ENCODE measurements at places on chromosomes 5 and 9. TPM values are rescaled to one million over a fixed set of nuclear protein-coding genes. Genes with fewer than 3 reads are reported as not detected.

DNA sequence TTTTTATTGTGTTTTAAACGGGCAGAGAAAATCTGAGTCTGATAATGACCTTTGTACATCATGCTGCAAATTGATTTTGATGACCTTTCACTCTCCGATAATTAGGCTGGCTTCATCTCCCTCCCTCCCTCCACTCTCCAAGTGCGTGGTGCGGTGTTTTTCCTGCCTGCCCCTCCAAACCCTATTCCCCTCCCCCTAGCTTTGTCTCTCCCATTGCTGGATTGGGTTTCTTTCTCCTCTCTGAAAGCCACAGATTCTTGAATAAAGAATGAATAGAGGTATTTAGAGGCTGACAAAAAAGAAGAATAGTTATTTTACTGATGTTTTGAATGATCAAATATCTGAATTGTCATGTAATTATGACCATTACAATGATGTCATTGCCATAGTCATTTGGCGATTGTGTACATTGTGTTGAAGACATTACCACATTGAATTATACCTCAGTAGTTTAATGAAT, 571.1 kb upstream of the ZNF608 start:
- H3K27me3 ChIP-seq: no peaks in the 10 kb centered on the region
- H3K4me1 ChIP-seq: no peaks in the 10 kb centered on the region
- DNase-seq: peak; percentile 20
- H3K27ac ChIP-seq: no peak overlapping the region
- no peaks in the 10 kb centered on the region for H3K36me3 ChIP-seq

- no peaks in the 10 kb centered on the region for H3K4me1 ChIP-seq
- no peaks in the 10 kb centered on the region for H3K36me3 ChIP-seq
- no peak for DNase-seq
- H3K27me3 ChIP-seq: no peaks in the 10 kb centered on the region
- no peak overlapping the region for H3K27ac ChIP-seq
Measured at GRCh38 chr9:24118190-24118589, 292.1 kb upstream of the ELAVL2 start.

- no peak overlapping the region for H3K4me3 ChIP-seq
- no peak overlapping the region for H3K27ac ChIP-seq
- H3K4me1 ChIP-seq: no peaks in the 10 kb centered on the region
- no peaks in the 10 kb centered on the region for H3K36me3 ChIP-seq
- no peak for DNase-seq
- H3K27me3 ChIP-seq: no peaks in the 10 kb centered on the region
Measured at GRCh38 chr9:112384690-112385089, 4.8 kb downstream of the HSDL2 start.

DNA sequence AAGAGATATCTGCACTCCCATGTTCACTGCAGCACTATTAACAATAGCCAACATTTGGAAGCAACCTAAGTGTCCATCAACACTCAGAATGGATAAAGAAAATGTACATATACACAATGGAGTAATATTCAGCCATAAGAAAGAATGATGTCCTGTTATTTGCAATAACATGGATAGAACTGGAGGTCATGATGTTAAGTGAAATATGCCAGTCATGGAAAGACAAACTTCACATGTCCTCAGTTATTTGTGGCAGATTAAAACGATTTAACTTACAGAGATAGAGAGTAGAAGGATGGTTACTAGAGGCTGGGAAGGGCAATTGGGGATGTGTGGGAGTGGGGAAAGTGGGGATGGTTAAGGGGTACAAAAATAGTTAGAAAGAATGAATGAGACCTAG, 110.3 kb upstream of the PCSK5 start:
- DNase-seq: no peak
- no peaks in the 10 kb centered on the region for H3K36me3 ChIP-seq
- no peaks in the 10 kb centered on the region for H3K4me1 ChIP-seq
- no peak overlapping the region for H3K4me3 ChIP-seq
- no peaks in the 10 kb centered on the region for H3K27me3 ChIP-seq

- no peak overlapping the region for H3K27ac ChIP-seq
- no peak overlapping the region for H3K4me3 ChIP-seq
- DNase-seq: no peak
- no peaks in the 10 kb centered on the region for H3K36me3 ChIP-seq
- H3K4me1 ChIP-seq: no peaks in the 10 kb centered on the region
Measured at GRCh38 chr5:150395688-150395975, 17.1 kb downstream of the CD74 start.

- DNase-seq: no peak
- no peaks in the 10 kb centered on the region for H3K4me1 ChIP-seq
- no peaks in the 10 kb centered on the region for H3K27me3 ChIP-seq
- H3K4me3 ChIP-seq: no peak overlapping the region
- no peaks in the 10 kb centered on the region for H3K36me3 ChIP-seq
Measured at GRCh38 chr5:17663182-17663581, 28.9 kb downstream of the TAF11L14 start.

- no peaks in the 10 kb centered on the region for H3K4me1 ChIP-seq
- no peak overlapping the region for H3K27ac ChIP-seq
- DNase-seq: no peak
- H3K27me3 ChIP-seq: no peaks in the 10 kb centered on the region
- no peaks in the 10 kb centered on the region for H3K36me3 ChIP-seq
Measured at GRCh38 chr9:89642789-89643188, 38.0 kb downstream of the GADD45G start.

DNA sequence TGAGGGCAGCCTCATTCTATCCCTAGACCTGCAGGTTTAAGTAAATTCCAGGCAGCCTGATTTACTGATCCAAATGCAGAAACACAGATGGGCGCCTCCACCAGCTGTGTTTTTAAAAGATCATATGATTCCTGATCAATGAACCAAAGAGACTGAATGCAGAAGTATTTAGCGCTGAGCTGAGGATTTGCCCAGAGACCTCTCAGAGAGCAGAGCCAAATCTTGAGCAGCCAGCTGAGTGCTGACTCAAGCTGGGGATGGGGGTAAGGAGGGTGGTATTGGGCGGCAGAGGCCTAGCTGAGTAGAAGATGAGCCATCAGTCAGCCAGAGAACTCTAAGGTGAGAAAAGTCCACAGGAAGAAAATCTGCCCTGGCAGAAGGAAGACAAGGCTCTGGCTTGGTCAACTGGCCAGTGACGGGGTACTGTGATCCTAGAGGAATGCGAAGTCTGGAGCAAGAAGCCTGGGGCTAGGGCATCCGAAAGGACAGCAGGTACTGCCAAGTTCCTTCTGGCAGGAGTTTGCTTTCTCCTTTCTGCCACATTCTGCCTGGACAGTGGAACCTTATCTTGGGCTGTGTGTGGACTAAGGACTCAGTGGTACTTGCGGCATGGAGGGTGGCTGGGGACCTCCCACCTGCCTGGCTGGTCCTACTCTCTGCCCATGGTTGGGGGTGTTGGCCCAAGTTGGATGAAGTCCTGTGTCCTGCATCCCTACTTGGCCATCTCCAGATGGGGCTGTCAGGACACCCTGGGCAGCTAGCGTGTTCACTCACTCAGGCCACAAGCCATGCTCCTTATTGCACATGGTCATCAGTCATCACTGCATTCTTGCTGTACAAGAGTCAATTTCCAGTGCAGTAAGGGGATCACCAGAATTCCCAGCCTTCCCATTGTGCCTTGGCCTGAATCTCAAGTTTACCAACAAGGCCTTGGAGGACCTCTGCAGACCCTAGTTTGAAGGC, 34.5 kb upstream of the CDKN2AIPNL start:
- no peaks in the 10 kb centered on the region for H3K36me3 ChIP-seq
- H3K27me3 ChIP-seq: no peaks in the 10 kb centered on the region
- no peak overlapping the region for H3K27ac ChIP-seq

DNA sequence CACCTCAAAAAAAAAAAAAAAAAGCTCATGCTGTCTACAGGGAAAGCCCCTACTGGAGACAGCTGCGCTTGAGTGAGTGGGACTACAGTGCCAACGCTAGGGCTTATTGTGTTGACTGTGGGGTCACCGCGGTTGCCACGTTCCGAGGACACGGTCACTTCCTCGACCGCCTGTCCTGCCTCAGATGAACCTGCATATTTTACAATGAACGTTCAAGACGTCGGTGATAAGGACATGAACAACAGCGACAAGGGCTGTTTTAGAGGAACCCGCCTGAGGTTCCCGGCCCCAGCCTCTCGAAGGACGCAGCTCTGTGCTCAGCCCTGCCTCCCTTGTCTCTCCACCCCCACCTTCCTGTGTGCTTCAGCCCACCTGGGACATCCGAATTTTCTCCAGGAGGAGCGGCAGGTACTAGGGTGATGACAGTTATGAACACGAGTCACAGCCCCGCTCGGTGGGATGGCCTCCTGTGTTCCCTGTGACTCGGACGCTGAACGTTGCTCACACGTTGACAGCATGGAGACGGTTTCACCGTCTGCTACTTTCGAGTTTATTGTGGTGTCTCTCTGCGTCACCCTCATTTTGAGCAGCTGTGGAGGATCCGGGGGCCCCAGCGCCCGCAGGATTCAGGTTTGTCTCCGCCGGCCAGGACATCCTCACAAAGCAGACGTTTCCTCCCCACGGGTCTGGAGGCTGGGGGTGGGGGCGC, 11.3 kb upstream of the DIPK1B start:
- no peak overlapping the region for H3K27ac ChIP-seq
- peaks cover 2% of the 10 kb centered on the region for H3K27me3 ChIP-seq
- no peak for DNase-seq
- peaks cover 19% of the 10 kb centered on the region for H3K4me1 ChIP-seq
- H3K36me3 ChIP-seq: no peaks in the 10 kb centered on the region
- no peak overlapping the region for H3K4me3 ChIP-seq

DNA sequence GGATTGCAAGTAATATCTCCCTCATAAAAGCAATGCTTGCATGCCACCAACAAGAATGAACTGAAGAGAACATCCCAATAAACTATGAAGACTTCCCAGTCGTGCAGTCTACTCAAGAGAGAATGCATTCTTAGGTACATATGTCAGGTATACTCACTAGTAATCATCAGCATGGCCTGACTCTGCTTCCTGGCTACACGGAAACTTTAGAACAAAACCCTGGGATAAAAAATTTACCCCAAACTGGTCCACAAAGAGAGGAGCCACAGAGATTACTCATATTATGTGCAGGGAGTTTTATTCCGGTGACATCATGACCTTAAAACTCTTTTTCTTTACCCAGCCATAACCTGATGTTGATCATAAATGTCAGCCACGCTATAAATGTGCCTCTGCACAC, 57.5 kb upstream of the PAPPA start:
- no peak for DNase-seq
- no peaks in the 10 kb centered on the region for H3K27me3 ChIP-seq
- H3K4me1 ChIP-seq: no peaks in the 10 kb centered on the region
- H3K4me3 ChIP-seq: no peak overlapping the region
- H3K36me3 ChIP-seq: no peaks in the 10 kb centered on the region

- H3K36me3 ChIP-seq: peaks cover 4% of the 10 kb centered on the region
- H3K27me3 ChIP-seq: no peaks in the 10 kb centered on the region
- H3K27ac ChIP-seq: no peak overlapping the region
- H3K4me3 ChIP-seq: no peak overlapping the region
Measured at GRCh38 chr9:90870621-90871326, 69.2 kb downstream of the SYK start.

- DNase-seq: peak; percentile 37
- no peaks in the 10 kb centered on the region for H3K27me3 ChIP-seq
- H3K36me3 ChIP-seq: no peaks in the 10 kb centered on the region
- H3K4me3 ChIP-seq: no peak overlapping the region
- no peak overlapping the region for H3K27ac ChIP-seq
- no peaks in the 10 kb centered on the region for H3K4me1 ChIP-seq
Measured at GRCh38 chr5:179404321-179405053, 59.2 kb upstream of the ADAMTS2 start.

GRCh38 chr5:54524704-54525103, 7.1 kb downstream of the SNX18 start:
- no peaks in the 10 kb centered on the region for H3K4me1 ChIP-seq
- no peak for DNase-seq
- peak overlapping the region; percentile 46 for H3K27ac ChIP-seq

DNA sequence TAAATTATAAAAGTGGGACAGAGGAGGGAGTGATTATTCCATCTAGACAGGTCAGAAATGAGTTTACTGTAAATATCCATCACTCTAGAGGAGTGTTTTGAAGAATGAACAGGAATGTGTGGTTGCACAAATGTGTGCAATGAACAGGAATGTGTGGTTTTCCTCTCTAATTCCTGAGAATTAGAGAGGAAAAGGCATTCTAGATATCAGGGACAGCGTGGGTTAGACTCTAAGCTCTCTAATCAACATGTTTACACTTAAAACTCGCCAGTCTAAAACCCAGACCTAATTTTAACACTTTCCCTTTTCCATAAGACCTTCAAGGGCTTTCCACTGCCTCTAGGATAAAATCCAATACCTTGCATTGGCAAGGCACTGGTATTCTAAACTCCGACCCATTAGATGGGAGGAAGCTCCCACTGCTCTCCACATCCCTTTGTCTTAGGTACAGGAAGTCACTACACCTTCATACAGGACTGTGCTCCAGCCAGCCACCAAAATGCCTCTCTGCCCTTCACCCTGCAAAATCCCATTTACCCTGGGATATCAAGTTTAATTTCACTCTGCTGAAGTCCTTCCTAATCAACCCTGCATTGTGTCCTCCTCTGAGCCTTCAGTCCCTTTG, 67.9 kb downstream of the NFIB start:
- no peak overlapping the region for H3K27ac ChIP-seq
- H3K27me3 ChIP-seq: no peaks in the 10 kb centered on the region
- no peaks in the 10 kb centered on the region for H3K36me3 ChIP-seq
- H3K4me1 ChIP-seq: no peaks in the 10 kb centered on the region

DNA sequence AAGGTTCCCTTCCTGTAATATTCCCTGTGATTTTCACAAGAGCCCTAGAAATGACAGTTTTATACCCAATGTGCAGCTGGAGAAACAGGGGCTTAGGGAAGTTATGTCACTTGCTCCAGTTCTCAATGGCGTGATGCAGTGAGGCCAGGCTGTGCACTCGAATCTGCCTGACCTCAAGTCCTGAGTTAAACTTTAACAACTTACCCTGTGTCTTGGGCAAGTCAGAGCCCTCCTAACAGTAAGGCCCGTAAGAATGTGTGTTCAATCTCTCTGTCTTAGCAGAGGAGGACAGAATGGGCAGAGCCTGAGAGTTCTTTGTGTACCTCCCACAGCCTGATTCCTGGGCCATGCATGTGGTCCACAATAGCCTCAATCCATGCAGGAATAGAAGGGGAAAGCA, 181.1 kb downstream of the TRIM32 start:
- no peak overlapping the region for H3K4me3 ChIP-seq
- H3K27ac ChIP-seq: no peak overlapping the region
- H3K27me3 ChIP-seq: no peaks in the 10 kb centered on the region
- H3K36me3 ChIP-seq: no peaks in the 10 kb centered on the region
- H3K4me1 ChIP-seq: peaks cover 4% of the 10 kb centered on the region
- peak; percentile 15 for DNase-seq

GRCh38 chr5:54544044-54544443, 26.5 kb downstream of the SNX18 start:
- H3K4me3 ChIP-seq: no peak overlapping the region
- H3K36me3 ChIP-seq: no peaks in the 10 kb centered on the region
- DNase-seq: no peak

- H3K27me3 ChIP-seq: no peaks in the 10 kb centered on the region
- no peaks in the 10 kb centered on the region for H3K36me3 ChIP-seq
- H3K27ac ChIP-seq: peak overlapping the region; percentile 90
- no peak for DNase-seq
- H3K4me1 ChIP-seq: peaks cover 52% of the 10 kb centered on the region
Measured at GRCh38 chr9:134329886-134330285, 3.6 kb downstream of the RXRA start.

NOXA1 gene
- polyA plus RNA-seq: 19.1 TPM

LECT2 gene
- not detected for polyA plus RNA-seq

GPX8 gene
- 13.5 TPM for polyA plus RNA-seq

PDE6A gene
- polyA plus RNA-seq: not detected

EQTN gene
- polyA plus RNA-seq: not detected

DNAJC21 gene
- polyA plus RNA-seq: 24.5 TPM

LIFR gene
- 8.5 TPM for polyA plus RNA-seq
